ENCODE measurements at places on chromosomes 11 and 22. TPM values are rescaled to one million over a fixed set of nuclear protein-coding genes. Genes with fewer than 3 reads are reported as not detected.

SLC25A45 gene
- total RNA-seq: 13.2 TPM

RGL4 gene
- 13.5 TPM for total RNA-seq

LARGE2 gene
- 0.75 TPM for total RNA-seq

RFPL3 gene
- total RNA-seq: not detected

SNX19 gene
- 22.7 TPM for total RNA-seq

FGF4 gene
- not detected for total RNA-seq

RAB36 gene
- total RNA-seq: 0.35 TPM

PISD gene
- 37.9 TPM for total RNA-seq

LMO1 gene
- not detected for total RNA-seq

HSPB2 gene
- not detected for total RNA-seq

PATE2 gene
- 0.16 TPM for total RNA-seq

RIBC2 gene
- total RNA-seq: 7.8 TPM

Data from activated CD4-positive, alpha-beta T cell treated with anti-CD3 and anti-CD28 coated beads for 36 hours (primary cell).